Activated T-helper 1 cell treated with anti-CD3 and anti-CD28 coated beads, Interleukin-12 subunit alpha, Interleukin-12 subunit beta, Interleukin-2, Interleukin-4 antibody, amounts not matched to agents 30 ng/mL and 10 ng/mL and 1 ng/mL, durations not matched to agents 14 hours and 24 hours and 36 hours (primary cell): ENCODE measurements at places on chromosomes 3 and 15. TPM values are rescaled to one million over a fixed set of nuclear protein-coding genes. Genes with fewer than 3 reads are reported as not detected.

- H3K4me1 ChIP-seq = no peaks in the 10 kb centered on the region
- no peak for DNase-seq
- no peak overlapping the region for H3K4me3 ChIP-seq
- H3K27ac ChIP-seq = no peak overlapping the region
- no peaks in the 10 kb centered on the region for H3K36me3 ChIP-seq
Measured at GRCh38 chr3:16715281-16715680, 110.1 kb upstream of the DAZL start.

GRCh38 chr15:38461066-38461833 is 7.3 kb downstream of the FAM98B start:
- DNase-seq = no peak
- peaks cover 9% of the 10 kb centered on the region for H3K36me3 ChIP-seq
- H3K4me3 ChIP-seq = no peak overlapping the region
- H3K27ac ChIP-seq = no peak overlapping the region
- H3K27me3 ChIP-seq = no peaks in the 10 kb centered on the region

GRCh38 chr3:32285891-32286290 is 47.4 kb downstream of the CMTM8 start:
- H3K4me1 ChIP-seq = peaks cover 22% of the 10 kb centered on the region
- no peak overlapping the region for H3K27ac ChIP-seq
- no peaks in the 10 kb centered on the region for H3K27me3 ChIP-seq
- no peak for DNase-seq
- H3K36me3 ChIP-seq = no peaks in the 10 kb centered on the region
- no peak overlapping the region for H3K4me3 ChIP-seq

GRCh38 chr3:52108302-52109232 is 45.7 kb downstream of the POC1A start:
- H3K4me3 ChIP-seq = no peak overlapping the region
- peaks cover 11% of the 10 kb centered on the region for H3K36me3 ChIP-seq

- no peak for DNase-seq
- peaks cover 16% of the 10 kb centered on the region for H3K27me3 ChIP-seq
- H3K27ac ChIP-seq = no peak overlapping the region
- no peaks in the 10 kb centered on the region for H3K36me3 ChIP-seq
Measured at GRCh38 chr3:186638259-186638658, 1.9 kb upstream of the FETUB start.

GRCh38 chr3:16601537-16602005 is 3.7 kb downstream of the DAZL start:
- H3K4me3 ChIP-seq = no peak overlapping the region
- H3K27ac ChIP-seq = no peak overlapping the region
- DNase-seq = no peak
- H3K4me1 ChIP-seq = peaks cover 23% of the 10 kb centered on the region
- peaks cover 27% of the 10 kb centered on the region for H3K27me3 ChIP-seq
- H3K36me3 ChIP-seq = no peaks in the 10 kb centered on the region

GRCh38 chr15:37134699-37135131 is 34.4 kb upstream of the MEIS2 start:
- peaks cover 6% of the 10 kb centered on the region for H3K27me3 ChIP-seq
- H3K27ac ChIP-seq = no peak overlapping the region
- no peak overlapping the region for H3K4me3 ChIP-seq
- DNase-seq = no peak
- no peaks in the 10 kb centered on the region for H3K36me3 ChIP-seq

The FOXB1 gene
- total RNA-seq = 1.2 and 1.3 TPM in 2 replicates

The KAT2B gene
- total RNA-seq = 25.1 and 38.5 TPM in 2 replicates

The FSTL1 gene
- not detected in 2 replicates for total RNA-seq

The SPINK8 gene
- not detected in 2 replicates for total RNA-seq

The AMOTL2 gene
- not detected in 2 replicates for total RNA-seq

The RBPMS2 gene
- 0.10 TPM in 1 of 2 replicates, not detected in the other for total RNA-seq
